NCI-H1105 (cell line): ENCODE measurements at places on chromosomes 6 and 20.

GRCh38 chr6:35091346-35092083 lies 49.6 kb downstream of the TCP11 start:
- DNase-seq = no peak

GRCh38 chr6:166437661-166438060 lies 54.9 kb upstream of the MPC1 start:
- no peak for DNase-seq

- no peak for DNase-seq
These were observed 312.8 kb upstream of the PTCHD4 start for GRCh38 chr6:48423640-48424365.

DNA sequence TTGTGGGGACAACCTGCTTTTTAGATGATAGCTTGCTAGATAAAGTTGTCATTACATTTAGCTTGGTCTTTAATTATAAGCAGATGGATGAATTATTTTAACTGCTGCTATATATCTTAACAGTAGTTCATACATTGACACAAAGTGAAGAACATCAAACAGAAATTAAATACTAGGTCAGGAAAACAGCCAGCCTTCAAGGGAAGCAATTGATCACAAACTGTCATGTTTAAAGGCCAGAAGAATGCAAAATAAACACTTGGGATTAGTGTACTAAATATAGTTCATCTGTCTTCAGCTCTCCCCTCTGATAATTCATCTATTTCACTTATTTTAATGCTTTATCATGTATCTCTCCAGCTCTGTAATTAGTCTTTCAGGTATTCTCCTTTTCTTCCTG lies 225.1 kb upstream of the FERMT1 start:
- no peak for DNase-seq

DNA sequence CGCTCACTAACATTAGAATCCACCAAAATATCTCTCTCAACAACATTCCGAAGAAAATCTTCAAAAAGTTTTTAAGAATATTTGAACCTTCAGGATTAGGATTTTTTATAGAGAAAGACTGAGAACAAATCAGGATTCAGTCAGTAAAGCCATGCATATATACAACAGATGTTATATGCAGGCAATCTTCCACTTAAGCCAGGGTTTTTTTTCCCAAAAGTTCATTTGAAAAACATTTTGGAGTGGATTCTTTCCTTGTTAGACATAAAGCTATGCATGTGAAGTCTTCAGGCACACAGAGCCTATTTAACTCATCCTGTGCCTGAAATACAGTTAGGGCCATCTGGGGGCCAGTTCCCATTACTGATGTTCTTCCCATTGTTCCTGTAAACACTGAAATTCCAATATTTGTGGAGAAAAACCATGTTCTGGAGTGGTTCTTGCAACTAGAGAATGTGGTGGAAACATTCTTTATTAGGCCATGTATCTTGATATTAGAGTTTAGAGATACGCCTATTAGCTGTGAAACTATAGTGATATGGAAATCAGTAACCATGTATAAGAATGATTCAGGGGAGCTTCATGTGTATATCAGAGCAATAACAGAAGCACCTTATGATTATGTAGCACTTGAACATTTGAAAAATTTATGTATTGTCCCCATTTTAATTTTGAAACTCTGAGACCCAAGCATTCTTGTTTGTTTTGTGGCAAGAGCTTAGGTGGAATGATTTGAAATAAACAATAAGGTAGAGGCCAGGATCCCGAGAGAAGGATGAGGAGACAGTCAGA lies 61.7 kb downstream of the PLEKHG1 start:
- DNase-seq = no peak

DNA sequence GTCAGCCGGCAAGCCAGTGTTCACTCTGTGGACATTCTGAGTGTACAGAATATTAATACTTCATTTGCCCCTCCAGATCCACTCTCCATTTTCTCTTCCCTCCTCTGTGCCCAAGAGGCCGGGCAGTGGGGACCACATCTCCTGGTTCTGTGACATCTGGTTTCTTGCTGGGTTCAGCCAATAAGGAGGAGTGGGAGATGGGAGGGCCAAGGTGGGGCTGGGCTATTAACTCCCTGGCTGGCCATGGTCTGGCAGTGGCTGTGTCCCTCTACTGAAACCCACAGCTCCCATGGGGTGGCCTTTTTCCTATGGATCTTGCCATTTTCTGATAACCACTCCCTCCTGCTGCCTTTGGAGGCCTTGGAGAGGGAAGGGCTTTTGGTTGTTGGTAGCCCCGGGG lies 30.0 kb upstream of the SALL4 start:
- no peak for DNase-seq

GRCh38 chr20:9286501-9287461 lies 217.9 kb downstream of the PLCB4 start:
- DNase-seq = no peak

GRCh38 chr6:83696674-83697073 lies 12.2 kb downstream of the SNAP91 start:
- no peak for DNase-seq

- DNase-seq = peak; percentile 23
These were observed 28.3 kb downstream of the MRS2 start for GRCh38 chr6:24431045-24431451.

GRCh38 chr20:52294106-52294628 lies 102.6 kb upstream of the ZFP64 start:
- DNase-seq = no peak

- no peak for DNase-seq
These were observed 185.2 kb upstream of the TAB2 start for GRCh38 chr6:149132336-149132735.

- no peak for DNase-seq
These were observed 81.2 kb downstream of the ASXL1 start for GRCh38 chr20:32439132-32439829.

DNA sequence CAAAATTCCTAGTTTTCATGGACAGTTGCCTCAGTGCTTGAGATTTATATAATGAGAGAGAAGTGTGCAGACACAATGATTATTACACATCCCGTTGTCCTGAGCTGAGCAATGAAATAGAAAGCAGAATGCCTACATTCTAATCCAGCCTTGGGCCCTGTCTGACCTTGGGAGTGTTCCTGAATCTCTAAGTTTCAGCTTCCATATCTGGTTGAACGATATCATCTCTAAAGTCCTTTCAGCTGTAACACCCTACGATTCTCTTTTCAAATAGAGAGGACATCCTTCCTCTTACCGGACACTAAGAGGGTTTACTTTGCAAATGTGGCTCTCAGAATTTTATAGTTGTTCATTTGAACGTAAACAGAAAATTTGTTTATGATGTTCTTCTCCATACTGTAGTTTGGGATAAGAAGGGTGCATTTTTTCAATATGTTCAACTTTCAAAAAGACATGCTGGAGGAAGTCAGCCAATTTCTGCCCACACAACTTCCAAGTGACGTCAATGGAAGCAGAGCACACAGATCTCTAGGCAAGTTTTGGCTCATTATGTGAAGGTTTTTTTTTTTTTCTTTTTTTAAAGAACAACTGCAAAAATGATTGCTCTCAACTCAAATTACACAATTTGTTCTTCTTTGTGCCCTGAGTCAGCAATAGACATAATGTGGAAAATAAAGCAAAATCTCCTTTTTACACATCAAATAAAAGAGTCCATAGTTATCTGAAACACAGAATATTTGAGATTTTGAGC lies 50.4 kb downstream of the PDE7B start:
- DNase-seq = no peak

DNA sequence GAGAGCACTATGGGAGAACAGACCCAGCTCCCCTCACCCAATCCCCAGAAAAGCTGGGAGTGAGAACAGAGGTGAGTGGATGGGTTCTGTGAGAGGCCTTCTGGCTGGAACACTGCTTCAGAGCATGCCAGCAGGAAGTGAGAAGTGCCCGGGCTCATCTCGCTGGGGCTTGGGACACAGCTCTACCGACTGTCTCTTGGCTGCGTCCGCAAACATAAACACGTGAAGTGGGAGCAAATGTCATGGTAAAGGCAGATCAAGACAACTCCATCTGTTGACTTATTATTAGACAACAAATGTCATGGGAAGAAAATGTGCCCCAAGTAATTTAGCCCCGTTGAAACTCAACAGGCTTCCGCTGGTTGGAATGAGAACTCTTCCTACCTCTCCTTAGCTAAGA lies 25.9 kb downstream of the GNAS-AS1 start:
- DNase-seq = no peak

DNA sequence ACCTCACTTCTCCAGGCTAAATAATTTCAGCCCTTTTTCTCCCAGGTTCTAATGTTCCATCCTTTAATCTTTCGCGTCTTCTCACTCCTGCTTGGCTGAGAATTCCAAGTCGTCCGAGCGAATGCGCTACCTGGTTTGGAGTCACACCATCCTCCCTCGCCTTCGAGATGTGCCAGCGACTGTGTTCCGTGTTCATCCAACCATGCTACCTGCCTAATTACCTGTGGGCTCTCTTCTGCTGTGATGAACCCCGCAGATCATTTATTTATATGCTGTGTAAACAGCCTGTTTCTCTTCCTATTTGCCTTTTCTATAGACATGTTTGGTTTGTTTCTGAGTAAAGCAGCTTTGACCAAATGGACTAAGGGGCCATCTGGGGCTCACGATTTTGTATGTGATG lies 83.5 kb upstream of the TMEM181 start:
- peak; percentile 70 for DNase-seq

GRCh38 chr20:17298171-17298570 lies 71.3 kb downstream of the PCSK2 start:
- no peak for DNase-seq

DNA sequence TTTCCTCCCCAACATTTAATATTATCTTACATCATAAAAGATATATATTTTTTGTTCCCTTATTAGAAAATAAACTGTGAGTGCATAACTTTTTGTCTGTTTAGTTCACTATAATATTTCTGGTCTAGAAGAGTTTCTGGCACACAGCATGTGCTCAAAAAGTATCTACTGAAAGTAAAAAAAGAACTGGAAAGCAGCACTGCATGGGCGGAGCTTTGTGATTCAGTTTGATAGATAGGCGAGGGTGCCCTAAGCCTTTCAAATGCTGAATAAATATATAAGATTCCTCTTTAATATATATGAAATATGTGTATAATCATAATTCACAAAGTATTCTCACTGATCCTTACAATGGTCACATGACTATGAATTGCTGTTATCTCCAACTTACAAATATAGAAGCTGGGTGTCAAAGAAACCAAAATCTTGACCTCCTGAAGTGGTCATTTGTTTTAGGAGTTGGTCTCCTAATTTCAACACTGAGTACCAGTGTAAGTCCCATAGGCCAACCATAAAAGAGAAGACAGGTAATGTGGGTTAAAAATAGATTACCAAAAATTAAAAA lies 50.8 kb downstream of the OR2B2 start:
- DNase-seq = no peak

GRCh38 chr6:164243949-164244348 lies 829.4 kb downstream of the QKI start:
- no peak for DNase-seq

- no peak for DNase-seq
These were observed 491.0 kb upstream of the CDH4 start for GRCh38 chr20:60761056-60761455.

- DNase-seq = no peak
These were observed 77.3 kb downstream of the OPN5 start for GRCh38 chr6:47859175-47859574.

DNA sequence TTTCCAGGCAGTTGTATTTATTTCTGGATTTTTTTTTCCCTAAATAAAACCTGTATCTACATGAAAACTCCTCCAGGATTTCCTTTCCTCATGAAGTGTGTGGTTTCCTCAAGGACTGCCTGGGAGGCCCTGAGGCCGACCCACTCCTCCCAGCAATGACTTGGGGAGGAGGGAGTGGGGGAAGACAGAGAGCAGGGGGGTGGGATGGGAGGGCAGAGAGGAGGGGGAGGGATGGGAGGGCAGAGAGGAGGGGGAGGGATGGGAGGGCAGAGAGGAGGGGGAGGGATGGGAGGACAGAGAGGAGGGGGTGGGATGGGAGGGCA lies 161.8 kb upstream of the AGPAT4 start:
- DNase-seq = no peak

GRCh38 chr6:102553214-102553613 lies 1159.7 kb downstream of the GRIK2 start:
- no peak for DNase-seq

DNA sequence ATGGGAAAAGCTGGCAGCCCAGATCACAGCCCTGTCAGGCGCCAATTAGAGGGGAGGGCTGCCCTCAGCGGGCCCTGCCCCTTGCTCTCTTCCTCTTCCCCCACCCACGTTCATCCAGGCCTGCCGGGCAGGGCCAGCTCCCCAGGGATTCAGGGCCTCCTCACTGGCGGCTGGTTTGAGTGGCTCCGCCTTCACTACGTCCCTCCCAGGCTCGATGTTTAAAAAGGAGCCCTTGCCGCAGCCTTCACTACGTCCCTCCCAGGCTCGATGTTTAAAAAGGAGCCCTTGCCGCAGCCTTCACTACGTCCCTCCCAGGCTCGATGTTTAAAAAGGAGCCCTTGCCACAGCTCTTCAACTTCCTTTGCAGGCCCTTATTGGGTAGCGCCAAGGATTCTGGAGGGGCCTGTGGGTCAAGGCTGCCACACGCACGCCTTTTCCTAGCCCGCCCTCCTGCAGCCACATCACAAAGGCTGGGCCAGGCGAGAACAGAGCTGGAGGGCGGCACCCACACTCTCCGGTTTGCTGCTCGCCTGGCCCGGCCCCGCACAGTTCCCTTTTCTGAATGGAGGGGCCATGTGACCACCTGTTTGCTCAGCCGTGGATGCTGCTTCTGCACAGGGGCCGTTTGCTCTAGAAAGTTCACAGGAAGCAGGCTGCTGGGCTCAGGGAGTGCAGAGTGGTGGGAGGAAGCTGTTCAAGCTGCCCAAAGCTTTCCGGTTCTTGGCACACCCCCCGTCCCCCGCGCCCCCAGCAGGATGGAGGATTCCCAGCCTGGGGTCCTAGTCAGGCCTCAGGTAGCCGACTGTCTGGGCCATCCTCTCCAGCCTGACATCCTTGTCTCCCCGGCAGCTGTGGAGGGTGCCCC lies 1.6 kb downstream of the SLC17A9 start:
- DNase-seq = peak; percentile 84

GRCh38 chr20:47521059-47521808 lies 19.5 kb downstream of the NCOA3 start:
- DNase-seq = no peak

DNA sequence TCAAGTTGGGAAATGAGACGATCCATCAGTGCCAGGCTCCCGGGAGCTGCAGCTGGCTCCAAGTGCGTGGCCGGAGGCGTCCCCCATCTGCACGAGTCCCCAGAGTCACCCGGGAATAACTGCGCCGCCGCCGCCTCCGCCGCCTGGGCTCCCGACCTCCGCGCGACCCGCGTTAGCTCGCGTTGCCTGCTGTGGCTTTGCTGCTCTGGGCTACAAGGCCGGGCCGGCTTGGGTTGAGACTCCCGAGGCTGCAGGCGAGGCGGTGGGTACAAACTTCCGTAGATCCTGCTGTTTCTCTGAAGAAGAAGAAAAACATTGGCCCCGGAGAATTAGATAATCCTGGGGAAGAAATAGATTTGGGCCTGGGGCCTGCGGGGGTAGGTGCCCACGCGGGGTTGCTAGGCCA lies 7.4 kb upstream of the LAMP5 start:
- DNase-seq = no peak
